ENCODE measurements at places on chromosomes 16 and 17. TPM values are rescaled to one million over a fixed set of nuclear protein-coding genes. Genes with fewer than 3 reads are reported as not detected.

- no peak for DNase-seq
- H3K4me3 ChIP-seq = no peak overlapping the region
- no peak overlapping the region for H3K27ac ChIP-seq
- H3K4me1 ChIP-seq = no peaks in the 10 kb centered on the region
- no peaks in the 10 kb centered on the region for H3K36me3 ChIP-seq
- no peaks in the 10 kb centered on the region for H3K27me3 ChIP-seq
These were observed 25.0 kb downstream of the COX4I1 start for GRCh38 chr16:85824161-85825135.

GRCh38 chr17:17540935-17541639 is 44.9 kb upstream of the RASD1 start:
- H3K4me1 ChIP-seq = peaks cover 58% of the 10 kb centered on the region
- no peak overlapping the region for H3K4me3 ChIP-seq
- no peak for DNase-seq
- H3K27ac ChIP-seq = no peak overlapping the region
- H3K36me3 ChIP-seq = no peaks in the 10 kb centered on the region

GRCh38 chr17:28402224-28402630 is 3.8 kb downstream of the SLC46A1 start:
- H3K4me3 ChIP-seq = no peak overlapping the region
- DNase-seq = no peak
- no peaks in the 10 kb centered on the region for H3K27me3 ChIP-seq
- no peak overlapping the region for H3K27ac ChIP-seq
- H3K36me3 ChIP-seq = no peaks in the 10 kb centered on the region
- peaks cover 12% of the 10 kb centered on the region for H3K4me1 ChIP-seq

Gene KRTAP2-1
- not detected for total RNA-seq

Gene LITAFD
- total RNA-seq = 3.8 TPM

- no peaks in the 10 kb centered on the region for H3K27me3 ChIP-seq
- H3K4me3 ChIP-seq = peak overlapping the region; percentile 95
- H3K27ac ChIP-seq = peak overlapping the region; percentile 60
These were observed 422 bp downstream of the UQCC4 start for GRCh38 chr16:1420111-1420539.

DNA sequence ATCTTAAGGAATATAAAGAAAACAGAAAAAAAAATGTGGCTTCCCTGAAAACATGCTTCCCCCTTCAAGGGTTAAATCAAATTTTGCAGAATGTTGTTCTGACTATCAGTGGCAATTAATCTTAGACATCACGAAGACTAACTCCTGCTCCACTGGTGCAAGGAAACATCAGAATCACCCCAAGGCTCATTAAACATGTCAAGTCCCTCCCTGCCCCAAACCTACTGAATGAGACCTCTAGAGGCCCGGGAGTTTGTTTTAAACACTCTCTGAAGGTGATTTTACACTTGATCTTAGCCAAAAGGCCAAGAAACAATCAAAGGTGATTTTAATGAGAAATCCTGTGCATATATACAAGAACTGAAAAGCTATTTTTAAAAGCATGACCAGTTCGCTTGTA is 18.3 kb downstream of the PSME3IP1 start:
- no peaks in the 10 kb centered on the region for H3K4me1 ChIP-seq
- no peak overlapping the region for H3K27ac ChIP-seq
- H3K4me3 ChIP-seq = no peak overlapping the region
- no peaks in the 10 kb centered on the region for H3K36me3 ChIP-seq
- no peak for DNase-seq
- H3K27me3 ChIP-seq = no peaks in the 10 kb centered on the region

DNA sequence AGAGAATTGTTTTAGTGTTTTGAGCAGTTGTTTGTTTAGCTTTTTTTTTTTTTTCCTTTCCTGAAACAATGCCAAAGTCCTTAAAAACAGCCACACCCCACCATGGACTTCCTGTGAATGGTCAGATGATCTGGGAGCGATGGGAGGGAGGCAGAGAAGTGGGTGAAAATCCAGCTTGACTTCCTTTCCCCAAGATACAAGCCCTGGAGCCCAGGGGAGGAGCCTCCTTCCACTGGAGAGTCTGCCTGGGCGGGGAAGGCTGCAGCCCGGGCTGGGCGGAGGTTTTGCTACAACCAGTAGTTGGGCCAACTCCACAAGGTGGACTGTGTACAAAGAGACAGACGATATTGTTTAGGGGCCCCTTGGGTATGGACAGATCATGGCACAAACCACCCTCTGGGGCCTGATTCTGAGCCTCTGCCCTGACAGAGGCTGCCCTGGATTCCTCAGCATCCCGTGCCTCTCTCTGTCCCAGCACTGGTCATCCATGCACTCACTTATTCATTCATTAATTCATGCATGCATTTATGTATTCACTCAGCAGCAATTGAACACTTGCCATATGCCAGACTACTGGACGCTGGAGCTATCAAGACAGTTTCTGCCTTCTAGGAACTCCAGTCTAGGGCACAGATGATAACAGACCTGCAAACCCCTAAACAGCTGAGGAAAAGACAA is 29.8 kb downstream of the WSB1 start:
- H3K27me3 ChIP-seq = no peaks in the 10 kb centered on the region
- no peak overlapping the region for H3K27ac ChIP-seq
- no peaks in the 10 kb centered on the region for H3K36me3 ChIP-seq
- peaks cover 21% of the 10 kb centered on the region for H3K4me1 ChIP-seq
- DNase-seq = peak; percentile 58

- H3K4me3 ChIP-seq = no peak overlapping the region
- H3K4me1 ChIP-seq = no peaks in the 10 kb centered on the region
- no peaks in the 10 kb centered on the region for H3K27me3 ChIP-seq
- H3K27ac ChIP-seq = no peak overlapping the region
- no peaks in the 10 kb centered on the region for H3K36me3 ChIP-seq
These were observed 258.2 kb downstream of the XYLT1 start for GRCh38 chr16:17212606-17213005.

Gene CNGB1
- total RNA-seq = 1.2 TPM

Gene PIK3R5
- total RNA-seq = 14.0 TPM

- DNase-seq = no peak
- no peak overlapping the region for H3K27ac ChIP-seq
- H3K36me3 ChIP-seq = no peaks in the 10 kb centered on the region
These were observed 178.7 kb downstream of the FOXL1 start for GRCh38 chr16:86756882-86757703.

Gene TMC5
- 7.1 TPM for total RNA-seq

- no peak for DNase-seq
- H3K4me1 ChIP-seq = peaks cover 48% of the 10 kb centered on the region
- H3K36me3 ChIP-seq = no peaks in the 10 kb centered on the region
- H3K27ac ChIP-seq = peak overlapping the region; percentile 98
These were observed 571 bp downstream of the TIMP2 start for GRCh38 chr17:78924481-78925151.

Gene GSDMA
- not detected for total RNA-seq

DNA sequence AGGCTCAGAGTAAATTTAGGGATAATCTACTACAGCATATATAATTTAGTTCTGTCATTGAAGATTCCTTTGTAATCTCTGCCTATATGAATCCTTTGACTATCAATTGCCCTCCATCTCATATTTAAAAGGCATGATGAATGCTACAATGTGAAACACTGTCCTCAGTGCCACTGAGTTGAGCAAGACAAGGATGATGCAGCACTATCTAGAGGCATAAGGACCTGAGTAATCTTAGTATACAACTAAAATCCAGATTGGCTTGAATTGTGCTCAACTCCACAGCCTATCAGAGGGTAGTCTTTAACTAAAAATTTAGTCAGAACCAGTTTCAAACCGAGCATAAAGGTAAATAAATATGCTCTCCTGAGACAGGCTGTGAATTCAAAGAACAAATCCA is 11.6 kb upstream of the STRADA start:
- no peak overlapping the region for H3K4me3 ChIP-seq
- H3K36me3 ChIP-seq = no peaks in the 10 kb centered on the region
- DNase-seq = no peak
- H3K27me3 ChIP-seq = no peaks in the 10 kb centered on the region

Gene SERPINF2
- 41.9 TPM for total RNA-seq

- H3K27me3 ChIP-seq = no peaks in the 10 kb centered on the region
- peaks cover 8% of the 10 kb centered on the region for H3K4me1 ChIP-seq
- no peak overlapping the region for H3K4me3 ChIP-seq
- no peaks in the 10 kb centered on the region for H3K36me3 ChIP-seq
- H3K27ac ChIP-seq = no peak overlapping the region
These were observed 20.3 kb downstream of the SPNS3 start for GRCh38 chr17:4453812-4454591.

GRCh38 chr17:30476726-30477082 is 504 bp upstream of the GOSR1 start:
- H3K27ac ChIP-seq = no peak overlapping the region
- no peaks in the 10 kb centered on the region for H3K4me1 ChIP-seq
- DNase-seq = peak; percentile 28
- peak overlapping the region; percentile 92 for H3K4me3 ChIP-seq
- no peaks in the 10 kb centered on the region for H3K36me3 ChIP-seq

- no peak overlapping the region for H3K4me3 ChIP-seq
- no peaks in the 10 kb centered on the region for H3K27me3 ChIP-seq
- H3K27ac ChIP-seq = no peak overlapping the region
- H3K4me1 ChIP-seq = peaks cover 17% of the 10 kb centered on the region
These were observed 63.7 kb upstream of the MRTFB start for GRCh38 chr16:14007450-14007849.

DNA sequence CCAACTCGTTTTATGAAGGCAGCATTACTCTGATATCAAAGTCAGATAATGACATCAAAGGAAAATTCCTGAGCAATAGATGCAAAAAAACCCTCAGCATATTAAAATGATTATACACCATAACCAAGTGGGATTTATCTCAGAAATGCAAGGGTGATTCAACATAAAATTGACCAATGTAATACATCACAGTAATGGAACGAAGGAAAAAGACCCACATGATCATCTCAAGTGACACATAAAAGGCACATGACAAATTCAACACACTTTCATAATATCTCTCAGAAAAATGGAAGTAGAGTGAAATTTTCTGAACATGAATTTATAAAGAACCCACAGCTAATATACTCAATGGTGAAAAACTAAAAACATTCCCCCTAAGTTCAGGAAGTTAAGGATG is 118.8 kb downstream of the ITFG1 start:
- no peaks in the 10 kb centered on the region for H3K36me3 ChIP-seq
- H3K4me1 ChIP-seq = no peaks in the 10 kb centered on the region
- H3K27me3 ChIP-seq = no peaks in the 10 kb centered on the region
- H3K27ac ChIP-seq = no peak overlapping the region
- no peak for DNase-seq

DNA sequence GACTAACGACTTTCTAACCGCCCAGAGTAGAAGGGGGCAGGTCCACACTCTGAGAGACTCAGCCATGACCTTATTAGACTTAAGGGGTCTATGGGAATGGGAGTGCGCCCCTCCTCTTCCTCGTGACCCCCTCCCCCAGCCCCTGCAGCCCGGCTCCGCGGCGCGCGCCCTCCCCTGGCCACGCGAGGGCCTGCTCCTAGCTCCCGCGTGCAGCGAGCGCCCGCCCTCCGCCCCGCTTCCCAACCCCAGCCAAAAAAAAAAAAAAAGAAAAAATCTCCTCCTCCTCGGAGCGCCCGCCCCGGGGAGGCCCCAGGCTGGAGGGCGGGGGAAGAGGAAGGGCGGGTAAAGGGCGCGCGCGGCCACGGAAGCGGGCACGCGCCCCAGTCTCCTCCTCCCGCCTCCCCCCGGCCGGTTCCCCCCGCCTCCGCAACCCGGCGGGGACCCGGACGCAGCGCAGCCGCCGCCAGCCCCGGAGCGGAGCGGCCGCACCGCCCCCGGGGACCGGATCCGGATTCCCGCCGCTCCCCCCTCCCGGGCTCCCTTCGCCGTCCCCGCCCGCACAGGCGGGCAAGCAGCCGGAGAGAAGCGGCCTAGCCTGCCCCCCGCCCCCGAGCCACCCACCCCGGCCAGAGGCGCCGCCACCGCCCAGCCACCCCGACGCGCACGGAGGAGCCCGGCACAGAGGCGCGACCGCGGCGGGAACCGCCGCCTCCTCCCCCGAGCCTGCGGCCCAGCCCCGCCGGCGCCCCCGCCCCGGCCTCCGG is 949 bp downstream of the UBTF start:
- H3K4me1 ChIP-seq = peaks cover 26% of the 10 kb centered on the region
- peak; percentile 89 for DNase-seq
- H3K4me3 ChIP-seq = peak overlapping the region; percentile 78
- peak overlapping the region; percentile 99 for H3K27ac ChIP-seq

DNA sequence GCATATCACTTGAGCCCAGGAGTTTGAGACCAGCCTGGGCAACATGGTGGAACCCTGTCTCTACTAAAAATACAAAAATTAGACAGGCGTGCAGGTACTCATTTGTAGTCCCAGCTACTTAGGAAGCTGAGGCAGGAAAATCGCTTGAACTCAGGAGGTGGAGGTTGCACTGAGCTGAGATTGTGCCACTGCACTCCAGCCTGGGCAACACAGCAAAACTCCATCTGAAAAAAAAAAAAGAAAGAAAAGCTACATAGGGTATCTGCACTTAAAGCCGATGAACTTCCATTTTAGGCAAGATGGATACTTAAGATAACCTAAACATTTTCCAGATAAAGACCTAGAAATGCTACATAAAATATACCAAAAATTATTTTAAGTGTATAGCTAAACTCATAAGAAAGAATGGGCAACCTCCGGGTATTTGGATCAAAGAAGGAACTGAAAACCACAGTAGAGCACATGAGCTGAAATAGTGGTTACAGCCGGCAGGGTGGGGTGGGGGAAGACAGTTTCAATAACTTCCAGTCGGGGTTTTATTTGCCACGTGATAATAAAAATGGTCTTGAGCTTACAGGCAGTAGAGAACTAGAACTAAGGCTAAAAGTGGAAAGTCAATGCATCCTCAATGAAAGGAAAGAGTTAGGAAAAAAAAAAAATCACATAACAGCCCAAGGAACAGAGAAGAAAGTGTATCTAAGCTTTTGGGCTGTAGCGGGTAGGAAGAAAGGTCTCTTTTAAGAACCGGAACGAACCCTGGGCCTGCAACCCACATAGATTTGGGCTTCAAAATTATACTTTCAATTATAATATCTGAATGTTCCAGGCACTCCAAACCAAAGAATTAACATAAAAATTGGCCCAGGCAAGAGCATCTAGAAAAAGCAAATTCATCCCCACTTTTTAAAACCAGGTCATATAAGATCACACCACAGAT is 53.1 kb downstream of the CFDP1 start:
- H3K4me1 ChIP-seq = peaks cover 7% of the 10 kb centered on the region
- DNase-seq = no peak
- no peak overlapping the region for H3K4me3 ChIP-seq

- no peaks in the 10 kb centered on the region for H3K27me3 ChIP-seq
- DNase-seq = peak; percentile 76
- no peaks in the 10 kb centered on the region for H3K4me1 ChIP-seq
- no peaks in the 10 kb centered on the region for H3K36me3 ChIP-seq
- H3K4me3 ChIP-seq = no peak overlapping the region
These were observed 22.5 kb downstream of the SLC6A2 start for GRCh38 chr16:55678161-55678821.

DNA sequence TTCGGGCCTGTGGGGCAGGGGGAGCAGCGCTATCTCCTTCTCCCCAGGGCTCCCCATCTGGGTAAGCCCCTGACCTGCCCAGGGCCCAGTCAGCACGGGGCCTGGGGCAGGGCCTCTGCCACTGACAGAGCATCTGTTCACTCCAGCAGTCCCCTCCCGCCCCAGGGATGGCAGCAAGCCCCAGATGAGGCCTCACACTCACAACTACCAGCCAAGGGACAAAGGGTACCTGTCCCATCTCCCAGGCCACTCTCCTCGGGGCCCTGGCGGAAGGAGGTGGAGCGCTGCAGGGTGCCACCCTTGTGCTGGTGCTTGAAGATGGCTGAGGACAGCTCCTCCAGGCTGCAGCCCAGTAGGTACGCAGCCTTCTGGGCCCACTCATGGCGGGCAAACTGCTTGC is 64.8 kb downstream of the MYO18A start:
- H3K27me3 ChIP-seq = no peaks in the 10 kb centered on the region
- no peaks in the 10 kb centered on the region for H3K4me1 ChIP-seq
- no peak for DNase-seq
- no peaks in the 10 kb centered on the region for H3K36me3 ChIP-seq
- H3K4me3 ChIP-seq = no peak overlapping the region
